ENCODE measurements at places on chromosomes 3 and 15.

DNA sequence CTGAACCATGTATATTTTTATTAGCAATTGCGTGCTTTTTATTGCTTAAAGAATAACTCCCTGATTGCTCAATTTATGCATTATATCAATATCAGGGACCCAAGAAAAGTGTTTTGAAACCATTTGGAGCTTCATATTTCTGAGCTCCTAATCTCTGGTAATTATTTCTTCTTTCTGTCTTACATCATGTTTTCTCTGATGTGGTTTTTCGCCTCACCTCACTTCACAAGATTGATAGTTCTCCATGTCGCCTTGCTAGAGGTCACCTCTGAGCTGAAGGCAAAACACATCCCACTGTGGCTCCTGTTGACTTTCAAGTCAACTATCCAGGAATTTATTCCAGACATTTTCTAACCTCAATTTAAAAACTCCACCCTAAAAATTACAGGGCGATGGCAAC lies 837.4 kb downstream of the CADM2 start:
- no peak for DNase-seq

DNA sequence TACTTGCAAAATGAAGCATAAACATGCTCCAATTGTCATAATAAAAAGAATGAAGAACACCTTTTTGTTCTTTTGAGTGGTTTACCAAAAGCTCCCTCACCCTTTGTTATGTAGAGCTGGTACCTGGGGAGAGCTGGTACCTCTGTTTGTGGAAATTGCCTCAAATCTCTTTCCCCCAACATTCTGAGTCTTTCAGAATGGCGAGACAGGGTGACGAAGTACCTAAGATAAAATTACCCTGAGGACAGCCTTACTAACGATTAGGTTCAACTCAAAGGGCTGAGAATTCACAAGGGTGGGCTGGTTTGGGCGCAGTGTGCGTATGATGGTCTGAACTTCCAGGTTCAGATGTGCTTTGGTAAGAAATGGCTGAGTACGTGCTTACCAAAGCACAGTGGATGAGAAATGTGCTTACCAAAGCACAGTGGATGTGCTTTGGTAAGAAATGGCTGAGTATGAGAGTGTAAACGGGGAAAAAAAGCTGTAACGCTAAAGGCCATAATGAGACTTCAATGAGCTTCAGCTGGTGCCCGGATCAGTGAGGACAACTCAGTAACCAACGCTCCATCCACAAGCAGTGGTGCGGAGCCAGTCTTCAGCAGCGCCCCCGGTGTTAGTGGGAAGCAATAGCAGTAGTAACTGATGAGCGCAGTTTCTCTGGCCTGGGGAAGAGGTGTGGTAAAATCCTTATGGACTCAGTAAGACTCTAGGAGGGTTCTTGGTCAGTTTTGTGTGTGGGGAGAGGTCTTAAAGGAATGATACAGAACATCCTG lies 72.3 kb upstream of the LRIG1 start:
- DNase-seq = no peak

DNA sequence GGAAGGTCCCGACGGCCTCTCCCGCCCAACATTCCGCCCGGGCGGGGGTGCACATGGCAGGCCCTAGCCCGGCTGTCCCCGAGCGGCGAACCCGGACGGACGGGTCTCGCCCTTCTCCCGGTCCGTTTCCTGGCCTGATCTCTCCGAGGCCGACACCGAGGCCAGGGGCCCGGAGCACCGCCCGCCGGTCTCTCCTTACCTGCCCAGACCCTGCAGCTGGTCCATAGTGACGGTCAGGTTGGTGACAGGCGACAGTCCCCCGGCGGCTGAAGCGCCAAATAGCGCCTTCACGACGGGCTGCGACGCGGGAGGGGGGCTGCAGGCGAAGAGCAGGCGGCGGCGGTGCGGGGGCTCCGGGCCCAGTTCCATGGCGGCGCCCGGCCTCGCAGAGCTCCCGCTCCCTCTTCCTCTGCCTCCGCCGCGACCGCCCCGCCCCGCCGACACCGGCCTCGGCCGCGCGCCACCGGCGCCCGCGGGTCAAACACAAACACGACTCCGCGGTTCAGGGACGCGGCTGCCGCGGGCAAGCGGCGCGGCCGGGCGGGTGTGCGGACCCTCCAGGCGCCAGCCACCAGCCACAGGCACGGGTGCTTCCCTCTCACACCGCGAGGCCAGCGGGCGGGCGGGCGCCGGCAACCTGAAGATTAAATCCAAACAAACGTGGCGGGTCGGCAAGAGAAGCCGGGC lies 495 bp downstream of the CDC25A start:
- DNase-seq = peak; percentile 31

DNA sequence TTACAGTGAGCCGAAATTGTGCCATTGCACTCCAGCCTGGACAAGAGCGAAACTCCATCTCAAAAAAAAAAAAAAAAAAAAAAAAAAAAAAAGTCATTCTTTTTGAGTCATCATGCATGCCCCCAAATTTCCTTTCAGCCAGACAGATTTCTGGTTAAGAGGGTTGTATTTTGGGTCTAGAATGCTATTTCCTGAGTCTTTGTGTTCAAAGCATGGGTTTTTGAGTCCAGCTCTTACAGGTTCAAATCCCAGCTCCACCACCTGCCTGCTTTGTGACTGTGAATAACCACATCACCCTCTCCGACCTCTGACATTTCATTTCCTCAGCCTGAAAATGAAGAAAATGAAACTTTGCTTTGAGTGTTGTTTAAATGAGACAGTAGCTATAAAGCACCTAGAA lies 9.3 kb upstream of the C15orf61 start:
- no peak for DNase-seq

- DNase-seq = no peak
Measured at GRCh38 chr3:172315401-172316091, 132.7 kb downstream of the GHSR start.

DNA sequence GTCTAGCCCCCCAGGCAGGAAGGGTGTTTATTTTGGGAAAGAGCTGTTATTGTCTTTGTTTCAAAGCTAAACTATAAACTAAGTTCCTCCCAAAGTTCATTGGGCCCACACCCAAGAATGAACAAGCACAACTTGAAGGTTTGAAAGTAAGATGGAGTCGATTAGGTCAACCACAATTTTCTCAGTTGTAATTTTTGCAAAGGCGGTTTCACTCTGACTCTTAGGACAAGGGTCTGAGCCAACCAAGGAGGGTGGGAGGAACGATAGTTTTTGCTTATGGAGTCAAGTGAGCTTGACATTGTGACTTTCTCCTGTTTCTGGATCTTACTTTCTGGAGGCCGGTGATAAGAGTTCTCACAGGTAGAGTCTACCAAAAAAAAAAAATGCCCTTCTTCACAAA lies 5.8 kb upstream of the ZNF770 start:
- DNase-seq = no peak

DNA sequence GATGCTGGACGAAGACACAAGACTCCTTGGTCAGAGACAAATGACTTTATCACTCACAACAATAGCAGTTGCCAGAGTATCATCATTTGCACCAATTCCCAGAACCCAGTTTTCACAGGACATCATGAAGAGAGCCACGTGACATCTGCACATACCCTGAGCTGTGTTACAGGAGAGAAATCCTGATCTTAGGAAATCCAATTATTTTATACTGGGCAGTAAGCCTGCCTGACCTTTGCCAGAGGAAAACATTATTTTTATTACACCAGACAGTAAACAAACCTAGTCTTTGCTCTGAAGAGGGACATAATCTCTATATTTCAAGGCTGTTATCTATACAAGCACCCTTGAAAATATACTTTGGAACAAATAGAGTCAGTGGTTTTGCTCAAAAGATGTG lies 77.4 kb downstream of the ZBBX start:
- no peak for DNase-seq

GRCh38 chr15:29183071-29183831 lies 86.4 kb downstream of the NSMCE3 start:
- DNase-seq = no peak

DNA sequence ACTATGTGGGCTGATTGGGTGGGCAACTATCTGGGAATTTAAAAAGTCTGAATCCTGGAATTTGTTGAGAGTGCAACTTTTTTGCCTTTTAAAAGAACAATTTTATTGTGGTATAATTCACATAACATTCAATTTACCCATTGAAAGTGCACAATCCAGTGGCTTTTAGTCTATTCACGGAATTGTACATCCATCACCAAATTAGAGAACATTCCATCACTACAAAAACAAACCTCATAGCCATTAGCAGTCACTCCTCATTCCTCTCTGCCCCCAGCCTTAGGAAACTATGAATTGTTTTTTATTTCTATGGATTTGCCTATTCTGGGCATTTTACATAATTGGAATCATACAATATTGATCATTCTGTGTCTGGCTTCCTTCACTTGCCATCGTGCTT lies 101.8 kb upstream of the ALDH1A3 start:
- DNase-seq = no peak

DNA sequence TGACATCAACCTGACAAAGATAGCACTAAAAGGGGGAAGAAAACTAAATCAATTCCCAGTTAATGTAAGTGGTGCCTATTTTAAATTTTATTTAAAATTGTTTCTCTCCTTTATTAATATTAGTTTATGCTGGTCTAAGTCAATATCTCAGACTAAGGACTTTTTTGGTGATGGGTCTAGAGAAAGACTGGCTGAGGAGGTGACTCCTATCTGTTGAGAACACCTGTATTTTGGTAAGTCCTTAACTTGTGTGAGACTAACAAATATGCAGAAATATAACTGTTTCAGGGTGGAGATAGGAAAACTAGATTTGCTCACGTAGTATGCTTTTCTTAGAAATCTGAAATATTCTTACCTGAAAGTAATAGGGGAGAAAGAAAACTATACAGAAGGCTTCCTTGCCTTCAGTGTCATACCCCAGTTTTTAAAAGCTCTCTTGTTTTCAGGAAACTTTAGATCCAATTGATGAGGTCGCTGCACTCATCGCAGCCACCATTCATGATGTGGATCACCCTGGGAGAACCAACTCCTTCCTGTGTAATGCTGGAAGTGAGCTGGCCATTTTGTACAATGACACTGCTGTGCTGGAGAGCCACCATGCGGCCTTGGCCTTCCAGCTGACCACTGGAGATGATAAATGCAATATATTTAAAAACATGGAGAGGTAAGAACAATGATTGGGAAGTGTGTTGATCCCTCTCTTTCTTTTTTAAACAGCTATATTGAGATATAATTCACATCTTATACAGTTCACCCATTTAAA lies 138.9 kb downstream of the PDE8A start:
- no peak for DNase-seq

- no peak for DNase-seq
Measured at GRCh38 chr3:144175644-144176425, 204.2 kb downstream of the DIPK2A start.

- DNase-seq = no peak
Measured at GRCh38 chr3:186099178-186099577, 9.7 kb downstream of the ETV5 start.

Measured in stimulated activated CD4-positive, alpha-beta T cell treated with anti-CD3 and anti-CD28 coated beads, Interleukin-1b, Interleukin-23, amount 100 ng/mL, for 24 hours (primary cell).